ENCODE measurements at places on chromosomes 3 and 15. TPM values are rescaled to one million over a fixed set of nuclear protein-coding genes. Genes with fewer than 3 reads are reported as not detected.
A peak's percentile ranks its signal among the peaks of the same experiment; 100 is the strongest.

GRCh38 chr3:146280864-146281263 is 30.0 kb upstream of the PLSCR4 start:
- DNase-seq: no peak

GRCh38 chr3:196163666-196164493 is 47.3 kb downstream of the ZDHHC19 start:
- DNase-seq: no peak

The CCRL2 gene
- total RNA-seq: 1.3 TPM

GRCh38 chr3:193656445-193656844 is 63.4 kb downstream of the OPA1 start:
- DNase-seq: no peak

DNA sequence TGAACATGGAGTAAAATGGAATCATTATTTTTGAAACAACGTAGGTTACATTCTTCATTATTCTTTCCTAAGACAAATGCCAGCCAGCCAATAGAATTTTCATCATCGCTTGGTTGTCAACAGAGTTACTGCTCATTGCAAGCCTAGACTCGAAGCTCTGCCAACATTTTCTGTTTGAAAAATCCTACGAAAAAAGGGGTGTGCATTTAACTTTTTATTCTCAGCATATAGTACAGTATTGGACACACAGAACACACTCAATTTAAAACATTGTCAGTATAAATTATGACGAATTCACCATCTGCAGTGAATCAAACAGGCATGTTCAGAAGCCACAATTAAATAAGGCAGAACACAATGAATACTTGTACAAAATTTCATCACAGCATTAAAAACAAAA is 232.1 kb downstream of the NR1D2 start:
- DNase-seq: no peak

DNA sequence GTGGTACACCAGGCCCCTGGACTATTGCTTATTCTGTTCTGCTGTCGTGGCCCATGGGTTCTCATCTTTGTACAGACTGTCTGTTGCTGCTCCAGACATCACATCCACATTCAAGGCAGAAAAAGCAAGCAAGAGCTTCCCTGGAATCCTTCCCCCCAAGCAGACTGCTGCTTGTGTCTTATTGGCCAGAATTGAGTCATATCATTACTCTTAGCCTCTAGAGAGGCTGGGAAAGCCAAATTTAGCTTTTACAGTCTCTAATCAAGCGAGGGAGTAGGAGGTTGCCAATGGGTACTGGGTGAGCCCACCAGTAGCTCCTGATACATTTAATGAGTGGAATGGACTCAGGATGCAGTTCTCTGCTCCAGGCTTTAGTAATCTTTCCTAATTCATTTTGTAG is 39.4 kb downstream of the RAB6B start:
- peak; percentile 61 for DNase-seq

GRCh38 chr3:157353652-157354051 is 83.0 kb upstream of the PTX3 start:
- DNase-seq: no peak

- no peak for DNase-seq
Observed at GRCh38 chr3:141511361-141511760, 24.5 kb downstream of the RASA2 start.

The SERINC4 gene
- total RNA-seq: 0.43 TPM
